Left renal pelvis (tissue), 4 donors: ENCODE measurements at places on chromosomes 12 and 14.

- no peak for DNase-seq
These were observed 1512.4 kb upstream of the FLRT2 start for GRCh38 chr14:84017495-84017894.

- no peak for DNase-seq
These were observed 169.1 kb downstream of the TSPAN9 start for GRCh38 chr12:3246253-3246652.

DNA sequence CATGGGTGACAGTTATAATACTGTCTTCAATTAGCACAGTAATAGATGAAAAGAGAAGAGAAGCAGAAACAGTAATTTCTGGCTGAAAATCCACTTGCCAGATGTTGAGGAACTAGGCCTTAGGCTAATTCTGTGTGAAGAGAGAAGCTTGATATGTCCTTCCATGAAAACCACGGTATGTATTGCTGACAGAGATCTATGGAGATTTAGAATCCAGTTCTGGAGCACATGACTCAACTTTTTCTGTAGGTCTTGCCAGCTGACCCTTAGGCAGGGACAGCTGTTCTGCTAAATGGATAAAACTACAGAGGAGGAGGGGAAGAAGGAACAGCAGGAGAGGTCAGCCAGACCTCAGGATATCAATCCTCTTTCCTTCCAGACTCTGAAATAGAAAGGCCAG lies 211.5 kb downstream of the PRKD1 start:
- DNase-seq, result no peak

- no peak for DNase-seq
These were observed 104.5 kb downstream of the PRICKLE1 start for GRCh38 chr12:42484996-42485395.

GRCh38 chr14:69505338-69506240 lies 21.1 kb downstream of the PLEKHD1 start:
- DNase-seq, result no peak

- DNase-seq, result no peak
These were observed 66.3 kb downstream of the RBM19 start for GRCh38 chr12:113899561-113900471.

DNA sequence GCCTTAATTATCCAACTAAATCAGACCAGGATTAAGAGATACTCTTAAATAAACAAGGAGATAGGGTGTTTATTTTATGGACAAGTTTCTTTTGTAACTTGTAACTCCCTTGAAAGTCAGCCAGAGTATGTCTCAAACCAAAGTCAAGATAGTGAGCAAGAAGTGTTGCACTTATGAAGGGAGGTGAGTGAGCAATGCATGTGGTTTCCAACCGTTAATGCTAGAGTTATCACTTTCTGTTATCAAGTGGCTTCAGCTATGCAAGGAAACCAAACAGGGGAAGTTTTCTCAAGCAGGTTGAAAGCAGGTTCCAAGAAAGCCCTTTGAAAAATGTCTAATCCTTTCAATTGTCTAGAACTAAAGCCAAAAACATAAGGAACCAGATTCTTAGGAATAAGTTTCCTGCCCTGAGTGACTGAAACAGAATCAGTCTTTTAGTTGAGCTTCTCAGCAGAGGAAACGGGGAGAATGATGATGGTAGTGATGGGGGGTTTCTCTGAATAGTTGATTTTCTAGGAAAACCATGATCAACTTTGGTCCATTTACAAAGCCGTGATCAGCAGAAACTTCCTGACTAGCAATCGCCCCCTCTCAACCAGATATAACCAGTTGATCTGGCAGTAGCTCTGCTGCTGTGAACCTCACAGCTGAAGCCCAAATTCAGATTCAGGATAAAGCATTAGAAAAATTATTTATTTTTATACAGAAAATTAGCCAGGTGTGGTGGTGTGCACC lies 128.4 kb downstream of the DAD1 start:
- DNase-seq, result no peak

DNA sequence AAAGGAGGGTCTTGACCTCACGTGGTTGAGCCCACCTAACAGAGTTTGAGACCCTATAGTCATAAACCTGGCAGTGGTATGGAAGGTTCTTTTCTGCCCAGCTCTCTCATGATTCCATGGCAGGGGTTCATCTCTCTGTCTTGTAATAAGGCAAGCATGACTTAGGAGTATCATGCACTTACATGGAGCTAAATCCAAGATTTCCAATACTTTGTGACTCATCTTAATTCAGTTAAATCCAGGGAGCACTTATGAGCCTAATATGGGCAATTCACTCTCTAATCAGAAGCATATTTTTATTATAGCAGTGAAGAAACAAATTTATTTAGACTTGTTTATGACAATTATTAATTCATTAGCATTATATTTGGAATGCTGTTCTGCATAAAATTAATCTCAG lies 131.8 kb upstream of the CPSF6 start:
- DNase-seq, result no peak

- DNase-seq, result no peak
These were observed 242.5 kb downstream of the ADGRD1 start for GRCh38 chr12:131196220-131196619.

GRCh38 chr12:78442454-78442801 lies 422.1 kb upstream of the SYT1 start:
- no peak for DNase-seq

DNA sequence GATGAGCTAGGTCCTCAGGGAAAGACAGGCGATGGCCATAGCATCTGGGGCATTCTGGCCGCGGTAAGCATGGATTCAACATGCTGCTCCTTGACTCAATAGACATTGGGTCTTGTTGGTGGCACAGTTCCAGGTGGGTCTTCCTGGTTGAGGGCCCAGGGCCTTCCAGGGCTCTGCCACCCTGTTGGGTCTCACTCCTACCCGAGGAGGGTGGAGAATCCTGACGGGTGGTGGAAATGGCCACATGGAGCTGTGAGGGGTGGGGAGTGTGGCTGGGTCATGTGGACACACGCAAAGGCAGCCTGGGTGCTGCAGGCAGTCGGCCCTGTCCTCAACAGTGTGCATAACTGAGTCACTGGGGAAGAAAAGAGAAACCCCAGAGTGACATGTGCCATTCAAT lies 148.1 kb downstream of the KIF26A start:
- DNase-seq, result no peak

DNA sequence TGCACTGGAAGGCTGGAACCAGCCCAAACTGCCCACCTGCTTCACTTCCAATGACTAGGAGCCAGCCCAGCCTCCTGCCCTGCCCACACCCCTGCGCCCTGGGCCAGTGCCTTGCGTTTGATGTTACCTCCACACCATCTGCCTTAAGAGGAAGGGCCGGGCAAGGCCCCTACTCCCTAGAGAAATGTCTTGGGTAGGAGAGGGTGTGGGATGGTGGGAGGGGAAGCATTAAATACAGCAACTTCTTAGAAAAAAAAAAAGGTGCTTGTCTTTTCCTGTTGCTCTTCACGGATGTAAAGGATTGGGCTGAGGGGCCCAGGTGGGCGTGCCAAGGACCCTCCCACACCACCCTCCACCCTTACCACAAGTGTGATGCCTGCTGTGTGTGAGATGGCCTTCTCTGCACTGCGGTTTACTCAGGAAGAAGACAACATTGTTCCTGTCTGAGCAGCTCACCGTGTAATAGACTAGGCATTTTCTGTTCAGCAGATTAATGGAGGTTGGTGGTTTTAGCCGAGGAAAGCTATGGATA lies 99.9 kb downstream of the NINJ2 start:
- DNase-seq, result no peak
